ENCODE measurements at places on chromosomes 5 and 9. TPM values are rescaled to one million over a fixed set of nuclear protein-coding genes. Genes with fewer than 3 reads are reported as not detected.
A peak's percentile ranks its signal among the peaks of the same experiment; 100 is the strongest.

- H3K27ac ChIP-seq = no peak overlapping the region
- H3K36me3 ChIP-seq = no peaks in the 10 kb centered on the region
- no peaks in the 10 kb centered on the region for H3K4me1 ChIP-seq
- H3K27me3 ChIP-seq = no peaks in the 10 kb centered on the region
- H3K4me3 ChIP-seq = no peak overlapping the region
- no peak for DNase-seq
These were observed 119.6 kb upstream of the COL5A1 start for GRCh38 chr9:134521817-134522501.

DNA sequence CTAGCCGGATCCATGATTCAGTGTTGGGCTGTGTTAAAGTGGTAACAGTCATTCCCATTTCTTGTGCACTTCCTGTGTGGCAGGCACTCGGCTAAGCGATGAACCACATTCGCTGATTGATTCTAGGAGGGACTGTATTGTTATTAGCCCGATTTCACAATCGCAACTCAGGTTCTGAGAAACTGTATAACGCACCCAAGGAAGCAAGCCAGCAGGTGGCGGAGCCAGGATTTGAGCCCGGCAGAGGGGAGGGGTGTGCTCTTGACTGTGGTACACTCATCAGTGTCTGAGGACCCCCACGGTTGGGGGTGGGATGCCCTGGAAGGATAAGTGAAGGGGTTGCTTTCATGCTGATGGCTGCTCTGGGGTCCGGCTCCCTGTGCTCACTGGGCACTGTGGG lies 34.7 kb downstream of the LRSAM1 start:
- H3K4me1 ChIP-seq = no peaks in the 10 kb centered on the region
- peaks cover 6% of the 10 kb centered on the region for H3K36me3 ChIP-seq
- no peak for DNase-seq
- no peak overlapping the region for H3K27ac ChIP-seq
- H3K4me3 ChIP-seq = no peak overlapping the region
- no peaks in the 10 kb centered on the region for H3K27me3 ChIP-seq

DNA sequence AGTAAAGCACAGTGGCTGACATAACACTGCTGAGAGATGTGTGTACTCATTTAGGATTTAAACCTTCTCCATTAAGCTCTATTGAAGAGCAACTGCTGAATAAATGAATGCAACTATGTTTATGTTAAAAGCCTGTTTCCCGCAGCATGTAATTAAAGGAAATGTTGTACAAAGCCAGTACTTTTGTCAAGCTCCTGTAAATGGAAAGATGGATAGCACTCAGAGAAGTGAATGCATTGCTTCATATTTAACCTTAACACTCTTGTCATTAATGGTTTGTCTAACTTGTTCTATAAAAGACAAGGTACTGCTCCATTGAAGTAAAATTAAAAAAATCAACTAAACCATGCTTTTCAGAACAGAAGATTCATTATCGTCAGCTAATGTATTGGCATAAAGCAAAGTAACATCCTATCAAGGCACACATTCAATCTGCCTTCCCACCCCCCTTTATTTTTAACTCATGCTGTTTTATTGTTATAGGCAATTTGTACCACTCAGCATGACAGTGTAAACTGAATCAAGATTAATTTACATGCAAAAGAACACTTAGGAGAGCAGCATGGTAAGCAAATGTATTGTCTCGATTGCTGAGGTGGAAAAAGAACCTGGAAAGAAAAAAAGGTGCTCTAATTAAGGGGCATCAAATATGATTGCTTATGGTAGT lies 240.9 kb upstream of the TBCA start:
- no peaks in the 10 kb centered on the region for H3K4me1 ChIP-seq
- H3K4me3 ChIP-seq = no peak overlapping the region
- no peak for DNase-seq
- peaks cover 6% of the 10 kb centered on the region for H3K36me3 ChIP-seq
- H3K27me3 ChIP-seq = no peaks in the 10 kb centered on the region

GRCh38 chr5:104789366-104789765 lies 1226.8 kb upstream of the NUDT12 start:
- DNase-seq = no peak

- no peak overlapping the region for H3K4me3 ChIP-seq
- no peak for DNase-seq
- no peaks in the 10 kb centered on the region for H3K36me3 ChIP-seq
- H3K27ac ChIP-seq = no peak overlapping the region
- no peaks in the 10 kb centered on the region for H3K4me1 ChIP-seq
- peaks cover 7% of the 10 kb centered on the region for H3K27me3 ChIP-seq
These were observed 80.5 kb downstream of the RAI14 start for GRCh38 chr5:34736445-34737115.

DNA sequence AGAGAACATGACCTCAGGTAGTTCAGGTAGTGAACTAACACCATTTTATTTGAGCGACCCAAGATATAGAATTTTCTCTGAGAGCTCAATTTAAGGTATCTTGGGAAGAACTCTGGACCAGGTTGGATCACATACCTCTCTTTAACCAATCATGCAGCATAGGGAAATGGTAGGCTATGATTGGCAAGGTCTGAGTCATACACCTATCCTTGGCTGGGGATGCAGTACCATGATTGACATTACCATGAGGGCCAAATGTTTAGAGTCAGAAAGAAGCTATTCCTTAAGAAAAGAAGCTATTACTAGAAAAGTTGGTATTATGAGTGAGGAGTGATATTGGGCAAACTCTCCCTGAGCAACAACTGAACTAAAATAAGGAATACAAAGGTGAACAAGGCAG lies 258.7 kb downstream of the KCTD16 start:
- H3K27ac ChIP-seq = no peak overlapping the region
- no peaks in the 10 kb centered on the region for H3K27me3 ChIP-seq
- H3K4me3 ChIP-seq = no peak overlapping the region
- H3K36me3 ChIP-seq = no peaks in the 10 kb centered on the region
- H3K4me1 ChIP-seq = no peaks in the 10 kb centered on the region

DNA sequence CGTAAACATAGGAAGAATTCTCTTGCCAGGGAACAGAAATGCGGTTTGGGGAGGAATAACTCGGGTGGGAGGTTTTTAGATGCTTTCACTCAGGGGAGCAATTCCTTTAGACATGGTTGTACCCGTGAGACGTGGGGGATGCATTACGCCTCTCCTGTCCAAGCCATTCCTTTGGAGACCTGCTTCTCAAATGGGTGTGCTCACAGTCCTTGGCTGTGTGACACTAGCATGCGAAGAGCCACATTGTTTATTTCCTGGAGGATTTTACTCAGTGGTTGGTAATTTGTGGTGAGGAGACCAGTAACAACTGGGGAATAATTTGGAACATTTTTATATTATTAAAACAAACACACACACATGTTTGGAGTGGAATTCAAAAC lies 18.5 kb downstream of the COL15A1 start:
- H3K4me3 ChIP-seq = no peak overlapping the region
- H3K36me3 ChIP-seq = no peaks in the 10 kb centered on the region
- DNase-seq = no peak
- peaks cover 19% of the 10 kb centered on the region for H3K27me3 ChIP-seq

DNA sequence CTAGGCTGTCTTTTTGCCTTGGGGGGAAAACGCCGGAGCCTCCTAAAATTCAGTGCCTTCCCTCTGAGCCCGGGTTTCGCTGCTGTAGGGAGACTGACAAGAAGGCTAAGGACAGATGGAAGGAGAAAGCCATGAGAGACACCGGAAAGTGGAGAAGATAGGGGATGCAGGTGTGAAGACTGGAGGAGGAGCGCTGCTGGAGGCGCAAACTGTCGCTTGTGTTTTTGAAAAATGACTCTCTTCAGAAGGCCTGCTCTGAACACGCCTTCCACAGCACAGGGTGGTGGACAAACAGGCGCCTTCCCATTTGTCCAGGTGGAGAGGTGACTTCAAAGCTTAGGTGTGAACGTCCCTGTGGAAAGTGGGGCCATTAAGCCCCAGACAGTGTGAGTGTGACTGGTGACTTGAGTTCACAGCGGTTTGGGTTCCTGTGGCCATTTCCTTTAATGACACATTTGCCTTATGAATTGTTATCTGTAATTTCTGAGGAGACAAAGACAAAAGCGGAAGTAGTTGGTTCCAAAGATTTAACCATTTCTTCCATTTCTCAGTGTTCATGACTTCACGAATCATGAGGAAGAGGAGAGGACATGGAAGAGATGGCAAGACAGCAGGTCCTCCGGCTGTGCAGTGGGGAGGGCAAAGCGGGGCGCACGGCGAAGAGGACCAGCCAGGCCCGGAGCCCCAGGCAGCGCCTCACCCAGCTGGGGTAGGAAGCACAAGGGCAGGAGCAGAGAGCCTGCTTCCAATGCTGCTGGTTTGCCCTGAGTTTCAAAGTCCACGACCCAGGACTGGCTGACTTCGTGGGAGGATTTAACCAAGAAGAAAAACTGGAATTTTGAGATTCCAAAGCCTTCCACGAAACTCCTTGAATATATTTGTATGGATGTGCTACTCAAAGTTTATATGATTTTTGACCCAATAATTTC lies 27.8 kb upstream of the SEMA4D start:
- DNase-seq = no peak
- H3K4me1 ChIP-seq = peaks cover 97% of the 10 kb centered on the region
- H3K27ac ChIP-seq = peak overlapping the region; percentile 62
- H3K36me3 ChIP-seq = peaks cover 12% of the 10 kb centered on the region

- no peak overlapping the region for H3K27ac ChIP-seq
- no peak overlapping the region for H3K4me3 ChIP-seq
- H3K4me1 ChIP-seq = no peaks in the 10 kb centered on the region
- DNase-seq = no peak
- H3K36me3 ChIP-seq = no peaks in the 10 kb centered on the region
- peaks cover 4% of the 10 kb centered on the region for H3K27me3 ChIP-seq
These were observed 248.0 kb downstream of the DRD1 start for GRCh38 chr5:175195698-175196656.

- H3K4me1 ChIP-seq = no peaks in the 10 kb centered on the region
- H3K27me3 ChIP-seq = peaks cover 7% of the 10 kb centered on the region
- no peak for DNase-seq
These were observed 336.9 kb downstream of the ENC1 start for GRCh38 chr5:74303578-74303977.

- DNase-seq = no peak
- no peak overlapping the region for H3K4me3 ChIP-seq
- no peak overlapping the region for H3K27ac ChIP-seq
- H3K4me1 ChIP-seq = no peaks in the 10 kb centered on the region
- H3K27me3 ChIP-seq = no peaks in the 10 kb centered on the region
These were observed 379.4 kb upstream of the RORB start for GRCh38 chr9:74117731-74118130.

- H3K27ac ChIP-seq = peak overlapping the region; percentile 96
- no peak for DNase-seq
- H3K36me3 ChIP-seq = peaks cover 80% of the 10 kb centered on the region
- H3K4me3 ChIP-seq = peak overlapping the region; percentile 95
These were observed 3.6 kb downstream of the RPL12 start for GRCh38 chr9:127447416-127448111.

DNA sequence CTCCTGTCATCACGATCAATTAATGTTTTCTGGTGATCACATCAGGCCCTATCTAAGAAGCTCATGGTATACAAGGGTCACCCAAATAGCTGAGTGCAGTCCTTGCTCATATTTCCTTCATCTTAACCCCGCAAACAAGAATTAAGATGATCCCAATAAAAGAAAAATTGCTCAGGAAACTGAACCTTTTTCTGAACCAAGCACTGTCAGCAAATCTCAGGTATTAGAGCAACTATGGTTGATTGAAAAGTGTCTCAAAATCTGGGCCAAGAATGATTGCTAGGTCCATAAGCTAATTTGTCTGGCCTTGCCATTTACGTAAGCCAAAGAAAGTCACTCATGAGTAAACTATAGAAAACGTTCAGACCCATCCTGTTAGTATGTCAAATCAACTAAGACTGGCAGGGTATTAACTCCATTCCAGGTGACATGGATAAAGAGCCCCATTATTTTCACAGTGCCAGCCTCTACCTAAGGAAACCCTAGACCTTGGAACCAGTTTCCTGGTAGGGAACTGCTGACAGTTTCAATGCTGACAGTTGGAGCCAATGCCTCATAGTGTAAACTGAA lies 209.3 kb downstream of the DEPDC1B start:
- no peaks in the 10 kb centered on the region for H3K27me3 ChIP-seq
- H3K36me3 ChIP-seq = no peaks in the 10 kb centered on the region
- DNase-seq = no peak
- no peaks in the 10 kb centered on the region for H3K4me1 ChIP-seq

GRCh38 chr9:8733131-8733954 lies 933.8 kb upstream of the DMAC1 start:
- no peaks in the 10 kb centered on the region for H3K4me1 ChIP-seq
- DNase-seq = no peak
- H3K27me3 ChIP-seq = peaks cover 6% of the 10 kb centered on the region
- no peak overlapping the region for H3K27ac ChIP-seq
- H3K36me3 ChIP-seq = no peaks in the 10 kb centered on the region

DNA sequence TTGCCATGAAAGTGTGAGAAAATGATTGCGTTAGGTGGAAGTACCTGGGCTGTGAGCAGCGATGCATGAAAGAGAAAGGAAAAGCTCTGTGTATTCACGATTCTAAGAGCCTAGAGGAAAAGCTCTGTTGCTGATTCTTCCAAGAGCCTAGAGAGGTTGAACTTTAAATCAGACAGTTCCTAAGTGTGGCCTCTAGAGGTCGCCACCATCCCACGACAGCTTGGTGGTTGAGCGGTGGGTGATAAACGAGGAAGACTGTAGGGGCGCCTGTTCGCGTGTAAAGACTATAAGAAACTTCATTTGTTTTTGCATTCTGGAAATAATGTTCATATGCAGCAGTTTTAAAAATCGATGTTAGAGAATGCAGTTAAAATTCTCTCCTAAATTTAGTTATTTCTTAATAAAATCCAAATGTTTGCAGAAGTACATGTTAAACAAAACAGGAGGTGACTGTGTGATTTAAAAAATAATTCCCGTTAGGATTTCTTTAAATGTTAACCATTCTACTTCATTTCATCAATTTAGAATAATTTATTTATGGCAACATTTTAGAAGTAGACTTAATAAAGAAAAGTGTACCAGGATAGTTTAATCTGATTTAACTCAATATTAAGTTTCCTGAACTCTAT lies 107.7 kb downstream of the TENT4A start:
- no peaks in the 10 kb centered on the region for H3K36me3 ChIP-seq
- no peak overlapping the region for H3K4me3 ChIP-seq
- no peak overlapping the region for H3K27ac ChIP-seq
- DNase-seq = peak; percentile 72

DNA sequence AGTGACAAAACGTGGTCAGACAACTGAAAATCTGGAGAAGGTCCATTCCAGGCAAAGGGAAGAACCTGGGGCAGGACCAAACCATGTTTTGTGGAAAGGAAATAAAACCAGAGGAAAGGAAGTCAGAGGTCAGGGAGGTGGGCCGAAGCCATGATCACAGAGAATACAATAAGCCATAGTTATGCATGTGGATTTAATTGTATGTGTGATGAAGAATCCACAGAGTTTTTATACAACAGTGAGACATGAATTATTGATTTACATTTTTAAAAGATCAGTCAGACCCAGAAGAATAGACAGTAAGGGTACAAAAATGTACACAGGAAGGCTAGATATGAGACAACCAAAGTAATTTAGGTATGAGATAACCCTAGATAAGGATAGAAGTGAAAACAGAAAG lies 20.8 kb downstream of the TTC33 start:
- no peak overlapping the region for H3K4me3 ChIP-seq
- H3K27me3 ChIP-seq = no peaks in the 10 kb centered on the region
- no peak overlapping the region for H3K27ac ChIP-seq
- no peak for DNase-seq
- peaks cover 27% of the 10 kb centered on the region for H3K4me1 ChIP-seq
- peaks cover 21% of the 10 kb centered on the region for H3K36me3 ChIP-seq

ZDHHC21 gene
- total RNA-seq = 10.2 TPM

NREP gene
- 7.0 TPM for total RNA-seq

KCNT1 gene
- not detected for total RNA-seq

UNC13B gene
- total RNA-seq = 0.94 TPM

TICAM2 gene
- total RNA-seq = 1.6 TPM

SVEP1 gene
- total RNA-seq = not detected

CORO2A gene
- total RNA-seq = 6.2 TPM

CD14 gene
- total RNA-seq = 0.38 TPM
